ENCODE measurements at places on chromosomes 7 and 10.

GRCh38 chr7:112556633-112557032, 75.8 kb downstream of the LSMEM1 start:
- DNase-seq, result no peak

DNA sequence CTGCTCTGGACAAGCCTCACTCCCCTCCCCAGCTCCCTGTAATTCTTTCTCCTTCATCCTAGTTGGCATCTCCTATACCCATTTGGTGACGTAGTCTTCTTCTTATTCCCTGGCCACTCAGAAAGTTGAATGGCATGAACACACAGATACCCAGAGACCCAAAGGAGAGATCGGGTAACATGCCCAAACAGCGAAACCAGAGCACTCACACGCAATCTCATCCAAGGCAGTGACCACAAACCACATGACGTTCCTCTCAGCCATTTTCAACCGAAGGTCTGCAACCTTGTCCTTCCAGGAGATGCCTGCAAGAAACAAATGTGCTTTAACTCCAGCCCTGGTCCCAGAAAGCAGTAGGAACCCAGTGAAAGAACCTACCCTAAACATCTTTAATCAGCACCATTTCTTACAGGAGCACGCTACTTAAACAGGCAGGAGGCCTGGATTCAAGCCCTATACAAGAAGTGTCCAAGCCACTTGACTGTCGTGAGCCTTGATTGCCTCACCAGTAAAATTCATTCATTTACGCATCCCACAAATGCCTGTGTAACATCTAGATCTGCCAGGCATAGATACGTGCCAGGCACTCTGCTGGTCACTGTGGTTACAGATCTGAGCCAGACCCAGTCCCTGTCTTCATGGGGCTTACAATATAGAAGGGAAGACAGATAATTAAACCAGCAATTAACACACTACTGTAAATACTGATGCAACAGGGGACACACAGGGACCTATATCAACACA, 37.1 kb downstream of the XPNPEP1 start:
- no peak for DNase-seq

- no peak for DNase-seq
These were observed 66.5 kb downstream of the ZNF277 start for GRCh38 chr7:112272921-112273561.

DNA sequence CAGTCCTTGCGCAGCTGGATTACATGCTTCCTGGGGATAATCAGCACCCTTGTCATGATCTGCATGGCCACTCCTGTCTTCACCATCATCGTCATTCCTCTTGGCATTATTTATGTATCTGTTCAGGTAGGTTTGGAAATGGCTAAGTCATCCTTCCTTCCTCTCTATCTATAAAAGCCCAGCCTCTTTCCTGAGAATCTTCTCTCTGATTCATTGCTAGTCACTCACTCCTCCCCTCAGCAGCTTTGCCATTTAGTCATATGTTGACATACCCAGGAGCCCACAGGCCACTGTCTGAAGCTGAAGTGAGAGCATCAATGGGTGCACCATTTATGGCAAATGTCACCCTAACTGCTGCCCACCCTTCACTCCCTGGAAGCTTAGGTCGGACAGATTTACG, 52.0 kb downstream of the ABCC2 start:
- no peak for DNase-seq

GRCh38 chr7:7521259-7521658, 14.4 kb downstream of the COL28A1 start:
- DNase-seq, result peak; percentile 12
